SK-N-MC (cell line): ENCODE measurements at places on chromosomes 5 and 9.

DNA sequence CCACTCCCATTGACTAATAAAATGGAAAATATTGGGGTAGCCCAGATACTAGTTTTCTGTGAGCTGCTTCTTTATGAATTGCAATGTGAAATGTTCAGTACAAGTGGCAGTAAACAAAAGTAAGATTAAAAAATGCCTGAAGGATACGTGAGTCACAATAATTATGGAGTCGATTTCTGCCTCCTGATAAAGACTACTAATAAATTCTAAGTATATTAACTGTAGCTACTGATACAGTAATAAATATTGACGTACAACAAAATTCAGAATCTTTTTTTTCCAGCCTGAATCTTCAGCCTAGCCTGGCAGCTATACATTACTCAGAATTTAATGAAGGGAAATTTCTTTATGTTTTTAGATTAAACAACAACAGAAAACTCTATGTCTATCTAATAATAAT, 218.1 kb downstream of the MPDZ start:
- no peak for DNase-seq

- DNase-seq, result peak; percentile 62
Measured at GRCh38 chr5:28896949-28897348, 1858.6 kb upstream of the CDH9 start.

DNA sequence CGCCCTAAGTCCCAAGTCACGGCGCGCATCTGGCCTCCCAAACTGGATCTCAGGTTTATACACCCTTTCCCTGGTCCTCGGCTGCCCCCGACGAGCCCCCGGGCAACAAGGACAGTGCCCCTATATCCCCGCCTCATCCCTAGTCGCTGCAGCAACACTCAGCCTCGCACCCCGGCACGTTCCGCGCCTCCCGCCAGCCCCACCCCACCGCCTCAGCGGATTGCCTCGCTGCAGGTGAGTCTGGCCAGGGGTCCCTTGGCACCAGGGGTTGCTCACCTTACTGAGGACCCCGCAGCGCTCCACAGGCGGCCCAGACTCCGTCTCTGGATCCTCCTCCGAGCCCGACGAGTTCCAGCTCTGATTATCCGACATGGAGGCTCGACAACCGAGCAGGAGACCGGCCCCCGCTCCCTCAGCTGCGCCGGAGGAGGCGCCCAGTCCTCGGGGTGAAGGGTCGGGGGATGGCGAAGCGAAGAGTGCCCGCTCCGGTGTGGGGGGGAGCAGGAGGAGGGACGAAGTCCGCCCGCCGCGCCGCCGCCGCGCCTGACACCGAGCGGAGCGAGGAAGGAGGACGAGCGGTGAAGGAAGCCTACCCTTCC, 494 bp downstream of the CERT1 start:
- DNase-seq, result no peak

GRCh38 chr5:119532637-119533036, 80.3 kb downstream of the HSD17B4 start:
- no peak for DNase-seq

- DNase-seq, result no peak
Measured at GRCh38 chr5:156815988-156816599, 34.0 kb upstream of the PPP1R2B start.

GRCh38 chr5:476102-476813, 33.3 kb downstream of the EXOC3 start:
- no peak for DNase-seq

DNA sequence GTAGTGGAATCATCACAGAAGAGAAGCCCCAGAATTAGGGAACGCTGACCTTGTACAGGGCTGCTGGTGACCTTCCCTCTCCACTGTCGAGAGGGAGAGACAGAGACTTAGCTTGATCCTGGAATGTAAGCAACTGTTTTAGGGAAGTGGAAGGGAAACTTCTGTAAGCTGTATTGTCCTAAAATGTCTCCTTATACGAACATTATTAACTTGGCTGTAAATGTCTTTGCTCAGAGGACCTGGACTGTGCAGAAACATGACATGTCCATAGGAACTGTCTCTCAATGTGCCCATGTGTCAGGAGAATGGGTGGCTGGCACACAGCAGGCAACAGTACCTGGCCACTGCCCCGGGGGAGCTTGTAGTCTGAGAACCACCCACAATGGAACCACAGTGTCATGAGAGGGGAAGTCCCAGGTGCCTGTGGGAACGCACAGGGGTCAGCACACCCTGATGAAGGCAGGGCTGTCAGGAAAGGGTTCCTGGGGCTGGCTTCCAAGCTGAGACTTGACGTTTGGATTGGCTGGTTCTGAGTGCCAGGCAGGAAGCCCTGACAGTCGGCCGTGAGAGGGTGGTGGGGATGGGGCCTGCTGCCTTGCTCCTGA, 34.0 kb downstream of the DAP start:
- no peak for DNase-seq

DNA sequence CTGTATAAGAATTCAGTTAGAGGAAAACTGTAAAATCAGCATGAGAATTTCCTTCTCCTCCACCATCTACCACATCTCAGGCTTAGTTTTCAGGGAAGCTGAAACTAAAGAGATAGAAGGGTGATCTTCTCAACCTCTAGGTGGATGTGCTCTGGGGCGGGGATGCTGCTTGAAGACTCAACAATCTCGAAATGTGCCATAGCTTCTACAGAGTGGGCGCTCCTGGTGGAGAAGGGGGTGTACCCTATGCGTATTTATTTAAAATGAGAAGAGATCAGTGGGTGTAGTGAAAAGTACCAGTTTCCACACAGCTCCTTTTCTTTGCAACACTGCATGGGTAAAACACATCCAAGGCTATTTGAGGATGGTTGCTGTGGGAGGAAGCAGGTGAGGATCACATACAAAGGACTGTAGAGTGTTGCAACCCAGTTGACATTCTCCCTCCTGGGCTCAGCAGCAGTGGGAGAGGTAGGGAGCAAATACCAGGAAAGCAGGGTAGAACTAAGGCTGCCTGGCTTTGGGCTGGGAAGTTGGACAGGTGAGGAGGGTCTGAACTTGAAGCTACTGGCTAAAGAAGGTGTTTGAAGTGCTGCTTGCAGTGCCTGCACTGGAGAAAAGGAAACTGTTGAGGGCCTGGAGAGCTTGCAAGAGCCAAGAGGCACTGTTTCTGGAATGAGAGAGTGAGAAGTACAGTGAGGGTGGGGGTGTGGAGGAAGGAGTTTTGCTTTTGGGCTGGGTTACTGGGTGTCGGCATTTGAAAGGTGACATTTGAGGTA, 73.1 kb downstream of the MAST4 start:
- no peak for DNase-seq

GRCh38 chr9:117752894-117753293, 48.7 kb downstream of the TLR4 start:
- no peak for DNase-seq

- DNase-seq, result no peak
Measured at GRCh38 chr5:52809884-52810283, 22.2 kb downstream of the ITGA1 start.

- peak; percentile 35 for DNase-seq
Measured at GRCh38 chr9:3436629-3437420, 89.0 kb downstream of the RFX3 start.

DNA sequence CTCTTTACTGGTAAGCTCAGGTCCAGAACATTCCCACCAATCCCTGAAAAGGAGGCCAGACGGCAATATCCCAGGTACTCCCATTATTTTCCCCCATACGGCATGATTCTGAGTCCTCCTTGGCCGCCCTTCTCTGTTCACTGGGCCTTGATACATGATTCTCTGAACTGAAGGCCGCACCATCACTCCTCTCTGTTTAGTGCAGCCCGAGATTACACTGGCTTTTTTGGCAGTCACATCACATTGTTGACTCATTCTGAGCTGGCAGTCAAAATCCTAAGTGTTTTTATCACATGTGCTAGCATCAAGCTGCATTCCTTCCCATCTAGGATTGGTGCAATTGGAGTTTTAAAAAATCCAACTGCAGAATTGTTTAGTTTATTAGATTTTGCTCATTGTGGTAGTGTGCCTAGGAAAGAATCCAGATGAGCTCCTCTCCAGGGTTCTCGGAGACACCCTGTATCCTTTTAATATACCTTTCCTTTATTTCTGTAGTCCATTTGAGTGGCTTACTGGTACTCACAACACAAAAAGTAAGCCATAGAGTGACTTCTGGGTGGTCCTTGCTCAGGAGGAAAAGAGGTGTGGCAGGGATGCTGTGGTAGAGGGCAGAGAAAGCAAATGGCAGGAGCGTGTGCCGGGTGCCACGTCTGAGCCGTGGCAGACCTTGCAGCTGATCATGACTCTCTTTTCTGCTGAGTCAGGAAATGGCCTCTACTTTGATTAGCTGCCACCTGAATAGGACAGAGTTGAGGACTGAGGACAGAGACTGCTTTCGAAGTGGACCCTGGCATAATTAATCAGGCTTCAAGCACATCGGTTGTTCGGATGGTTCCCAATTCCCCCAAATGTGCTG, 121.1 kb upstream of the IL12B start:
- DNase-seq, result no peak

DNA sequence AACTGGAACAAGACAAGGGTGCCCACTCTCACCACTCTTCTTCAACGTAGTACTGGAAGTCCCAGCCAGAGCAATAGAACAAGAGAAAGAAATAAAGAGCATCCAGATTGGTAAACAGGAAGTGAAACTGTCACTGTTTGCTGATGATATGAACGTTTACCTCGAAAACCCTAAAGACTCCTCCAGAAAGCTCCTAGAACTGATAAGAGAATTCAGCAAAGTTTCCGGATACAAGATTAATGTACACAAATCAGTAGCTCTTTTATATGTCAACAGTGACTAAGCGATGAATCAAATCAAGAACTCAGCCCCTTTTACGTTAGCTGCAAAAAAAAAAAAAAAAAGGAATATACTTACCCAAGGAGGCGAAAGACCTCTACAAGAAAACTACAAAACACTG, 306.6 kb downstream of the PLK2 start:
- DNase-seq, result no peak

GRCh38 chr9:136949239-136949816, 2.7 kb upstream of the LCN12 start:
- DNase-seq, result no peak

DNA sequence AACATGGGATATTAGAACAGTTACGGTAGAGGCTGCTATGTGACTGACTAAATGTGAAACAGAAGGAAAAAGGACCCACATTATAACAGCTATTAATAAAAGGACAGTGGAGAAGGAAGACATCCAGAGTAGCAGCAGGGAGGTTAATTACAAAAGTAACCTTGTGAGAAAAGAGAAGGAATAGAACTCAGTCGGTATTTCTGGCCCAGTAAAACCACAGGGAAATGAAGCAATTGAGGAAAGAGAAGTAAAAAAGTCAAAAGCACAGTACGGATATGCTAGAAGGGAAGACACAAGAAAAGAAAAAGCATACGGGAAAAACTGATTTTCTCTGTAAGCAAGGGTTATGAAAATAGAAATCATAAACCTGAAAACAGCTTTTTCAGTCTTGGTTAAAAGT, 164.7 kb downstream of the RFX3 start:
- DNase-seq, result no peak

GRCh38 chr5:84614906-84615305, 230.2 kb upstream of the EDIL3 start:
- DNase-seq, result no peak

GRCh38 chr5:134242146-134242545, 16.3 kb upstream of the PPP2CA start:
- DNase-seq, result no peak

DNA sequence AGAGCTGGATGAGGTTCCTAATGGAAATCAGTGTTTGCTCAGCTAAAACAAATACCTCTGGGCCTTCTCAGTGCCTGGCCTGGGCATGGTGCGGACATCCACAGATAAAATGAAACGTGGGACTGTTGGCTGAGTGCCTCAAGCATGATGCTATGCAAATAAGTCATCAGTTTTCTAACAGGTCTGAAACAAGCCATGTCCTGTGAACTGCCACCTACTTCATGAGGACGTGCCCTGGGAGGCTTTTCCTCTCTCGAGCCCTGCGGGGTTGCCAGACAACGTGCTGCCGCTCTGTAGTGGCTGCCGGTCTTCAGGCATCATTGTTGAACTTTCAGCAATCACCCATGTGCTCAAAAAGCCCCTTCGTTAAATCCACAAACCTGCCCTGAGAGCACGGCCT, 240.4 kb upstream of the IRX2 start:
- no peak for DNase-seq

DNA sequence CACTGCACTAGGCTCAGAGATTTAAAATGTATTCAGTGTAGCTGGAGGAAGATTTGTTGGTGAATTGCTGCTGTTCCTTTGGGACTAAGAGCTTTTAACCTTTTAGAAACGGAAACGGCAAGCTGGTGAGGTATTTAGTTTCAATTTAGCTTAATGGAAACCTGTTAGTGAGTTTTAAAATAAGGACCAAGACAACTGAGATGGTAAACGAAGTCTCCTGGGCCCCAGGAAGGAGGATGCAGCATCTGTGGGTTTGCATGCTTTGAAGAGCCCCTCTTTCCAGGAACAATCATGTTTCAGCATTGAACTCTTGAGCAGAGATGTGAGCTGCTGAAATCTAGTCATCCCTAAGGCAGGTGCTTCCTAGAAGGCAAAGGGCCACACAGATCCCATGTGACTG, 16.5 kb downstream of the DNAI1 start:
- no peak for DNase-seq

- DNase-seq, result no peak
Measured at GRCh38 chr9:87639949-87640348, 86.0 kb upstream of the CTSL start.

- DNase-seq, result no peak
Measured at GRCh38 chr5:31768784-31769183, 129.9 kb downstream of the PDZD2 start.

GRCh38 chr5:13217636-13218035, 726.9 kb downstream of the DNAH5 start:
- DNase-seq, result no peak

GRCh38 chr5:67887748-67888161, 327.8 kb upstream of the PIK3R1 start:
- no peak for DNase-seq

DNA sequence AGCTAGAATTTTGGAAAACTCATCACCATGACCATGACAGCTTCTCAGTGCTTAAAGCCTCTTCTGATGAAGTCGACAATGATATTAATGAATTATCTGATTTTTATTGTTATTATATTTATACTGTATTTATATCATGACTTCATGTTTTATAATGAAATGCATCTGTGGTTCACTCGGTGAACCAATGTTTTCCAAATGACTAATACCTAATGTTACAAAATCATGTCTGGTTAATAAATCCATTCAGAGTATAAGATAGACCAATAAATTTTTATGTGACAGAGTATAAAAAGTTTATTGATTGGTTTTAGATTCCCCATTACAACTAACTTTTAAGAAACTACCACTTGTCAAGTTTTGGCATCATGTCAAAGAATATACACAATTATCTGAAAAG, 416.5 kb downstream of the MLLT3 start:
- DNase-seq, result no peak

- no peak for DNase-seq
Measured at GRCh38 chr5:58890701-58891085, 307.8 kb downstream of the RAB3C start.
